Aorta (tissue), 5 donors: ENCODE measurements at places on chromosomes 12 and 14. TPM values are rescaled to one million over a fixed set of nuclear protein-coding genes. Genes with fewer than 3 reads are reported as not detected.

The ARHGAP9 gene
- total RNA-seq = 16.2 TPM

DNA sequence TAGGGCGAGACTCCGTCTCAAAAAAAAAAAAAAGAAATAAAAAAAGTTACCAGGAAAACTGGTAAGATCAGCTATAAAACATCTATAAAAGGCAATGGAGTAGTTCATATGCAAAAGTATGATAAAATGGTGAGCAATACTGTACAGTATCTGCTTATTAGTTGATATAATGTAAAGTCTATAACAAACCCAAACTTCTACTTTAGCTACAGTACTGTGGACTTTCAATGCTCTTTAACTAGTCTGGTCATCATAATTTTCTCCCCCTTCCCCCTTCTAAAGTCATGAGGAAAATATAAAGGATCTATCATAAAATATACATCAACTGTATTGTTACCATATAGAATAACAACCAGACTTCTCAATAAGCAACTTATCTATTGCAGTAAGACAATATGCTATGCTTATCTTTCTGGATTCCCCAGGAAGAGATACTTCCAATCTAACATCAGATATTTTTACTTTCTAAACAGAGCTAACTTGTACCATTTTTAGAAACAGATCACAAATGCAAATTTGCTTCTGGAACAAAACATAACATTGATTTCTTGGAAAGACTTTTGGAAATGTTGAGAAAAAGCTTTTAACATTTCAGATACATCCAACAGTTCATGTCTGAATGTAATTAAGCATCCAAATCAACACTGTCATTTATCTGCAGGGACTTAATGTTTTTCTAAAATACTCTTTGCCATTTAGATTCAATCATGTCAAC is 43.8 kb downstream of the MDM2 start:
- no peak for DNase-seq

DNA sequence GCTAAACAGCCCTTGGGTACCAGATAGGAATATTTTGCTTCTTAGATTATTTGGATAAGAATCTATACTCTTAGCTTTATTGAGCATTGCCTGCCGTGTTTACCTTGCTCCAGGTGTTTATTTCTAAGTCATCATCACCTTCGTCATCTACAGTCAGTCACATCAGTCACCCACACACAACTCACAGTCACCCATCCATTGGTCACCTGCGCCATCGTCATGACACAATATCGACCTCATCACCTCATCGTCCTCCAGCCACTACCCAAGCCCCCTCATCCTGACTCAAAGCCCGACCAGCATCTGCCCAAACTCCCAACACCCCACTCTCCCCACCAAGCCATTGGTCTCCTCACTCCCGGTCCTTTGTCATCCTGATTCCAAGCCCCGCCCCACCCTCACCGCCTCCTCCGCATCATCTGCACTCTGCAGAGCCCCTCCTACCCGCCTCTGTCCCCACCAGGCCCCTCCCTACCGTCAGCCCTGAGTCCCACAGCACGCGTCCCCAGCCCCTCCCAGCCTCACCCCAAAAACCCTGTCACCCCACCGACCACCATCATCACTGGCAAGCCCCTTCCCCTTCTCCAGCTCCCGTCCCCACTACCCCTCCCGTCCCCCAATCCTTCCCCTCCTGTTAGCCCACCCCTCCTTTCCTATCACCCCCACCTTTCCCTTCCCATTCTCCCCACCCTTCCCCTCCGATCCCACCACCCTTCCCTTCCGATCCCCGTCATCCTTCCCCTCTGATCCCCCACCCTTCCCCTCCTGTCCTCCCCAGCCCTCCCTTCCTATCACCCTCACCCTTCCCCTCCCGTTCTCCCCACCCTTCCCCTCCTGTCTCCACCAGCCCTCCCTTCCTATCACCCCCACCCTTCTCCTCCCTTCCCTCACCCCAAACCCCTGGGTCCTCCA is 9.8 kb downstream of the DLK1 start:
- peak; percentile 27 for DNase-seq

DNA sequence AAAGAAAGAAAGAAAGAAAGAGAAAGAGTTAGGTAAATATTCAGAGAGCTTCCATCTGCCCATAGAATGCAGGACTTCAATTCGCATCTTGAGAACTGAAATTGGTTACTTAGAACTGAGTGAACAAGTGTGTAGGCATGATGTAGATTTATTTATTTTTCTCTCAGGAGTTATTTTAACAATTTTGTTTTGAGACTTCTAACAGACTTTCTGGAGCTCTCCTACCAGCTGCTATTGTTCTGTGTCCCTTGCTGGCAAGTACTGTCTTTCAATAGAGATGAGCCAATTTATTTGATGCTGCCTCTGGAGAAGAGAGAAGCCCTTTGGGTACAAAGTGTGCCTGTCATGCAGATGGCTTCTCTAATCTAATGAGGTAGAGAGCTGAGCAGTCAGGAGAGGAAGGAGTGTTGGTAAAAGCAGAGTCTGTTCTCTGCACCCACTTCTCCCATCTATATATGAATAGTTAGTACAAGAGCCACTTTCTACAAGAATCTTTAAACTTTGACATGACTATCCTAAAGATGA is 67.0 kb downstream of the SYT1 start:
- no peak for DNase-seq

The GLIPR1L1 gene
- total RNA-seq = not detected

DNA sequence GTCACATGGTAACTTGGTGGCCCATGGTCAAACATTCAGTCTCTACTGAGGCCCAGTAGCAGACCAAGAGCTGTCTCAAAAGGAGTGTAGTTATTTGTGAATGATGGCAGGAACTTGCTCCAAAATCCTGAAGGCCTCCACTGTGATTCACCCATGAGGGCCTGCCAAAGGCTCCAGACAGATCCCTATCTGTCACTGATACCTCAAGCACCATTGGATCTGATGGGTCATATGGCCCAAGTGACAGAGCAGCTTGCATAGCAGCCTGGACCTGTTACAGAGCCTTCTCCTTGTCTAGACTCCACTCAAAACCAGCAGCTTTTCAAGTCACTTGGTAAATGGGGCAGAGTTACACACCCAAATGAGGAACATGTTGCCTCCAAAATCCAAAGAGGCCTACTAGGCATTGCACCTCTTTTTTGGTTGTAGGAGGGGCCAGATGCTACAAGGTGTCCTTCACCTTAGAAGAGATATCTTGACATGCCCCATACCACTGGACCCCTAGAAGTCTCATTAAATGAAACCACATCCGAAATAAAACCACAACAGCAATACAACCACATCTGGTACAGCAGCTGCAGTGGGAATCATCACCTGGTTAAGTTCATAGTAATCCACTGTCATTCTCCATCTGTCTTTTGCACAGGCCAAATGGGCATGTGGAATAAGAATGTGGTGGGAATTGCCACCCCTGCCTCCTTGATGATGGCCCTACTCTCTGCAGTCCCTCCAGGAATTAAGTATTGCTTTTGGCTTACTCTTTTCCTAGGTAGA is 150.4 kb upstream of the MAX start:
- no peak for DNase-seq

DNA sequence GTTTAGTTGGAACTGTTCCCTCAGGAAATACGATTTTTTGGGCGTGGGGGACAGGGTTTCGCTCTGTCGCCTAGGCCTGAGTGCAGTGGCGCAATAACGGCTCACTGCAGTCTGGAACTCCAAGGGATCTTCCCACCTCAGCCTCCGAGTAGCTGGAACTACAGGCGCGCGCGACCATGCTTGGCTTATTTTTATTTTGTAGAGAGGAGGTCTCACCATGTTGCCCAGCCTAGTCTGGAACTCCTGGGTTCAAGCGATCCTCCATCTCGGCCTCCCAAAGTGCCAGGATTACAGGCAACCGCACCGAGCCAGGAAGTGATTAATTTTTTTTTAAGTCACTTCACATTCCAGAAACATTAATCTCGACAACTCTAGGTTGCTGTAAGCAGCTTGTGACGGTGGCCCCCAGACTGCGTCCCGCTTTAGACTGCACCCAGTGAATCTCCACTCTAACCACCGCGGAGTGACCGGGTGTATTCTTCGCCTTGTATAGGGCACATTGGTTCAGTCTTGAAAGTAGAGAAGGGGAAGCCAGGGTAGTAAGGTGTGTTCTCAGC is 830 bp upstream of the MIS18BP1 start:
- peak; percentile 58 for DNase-seq

DNA sequence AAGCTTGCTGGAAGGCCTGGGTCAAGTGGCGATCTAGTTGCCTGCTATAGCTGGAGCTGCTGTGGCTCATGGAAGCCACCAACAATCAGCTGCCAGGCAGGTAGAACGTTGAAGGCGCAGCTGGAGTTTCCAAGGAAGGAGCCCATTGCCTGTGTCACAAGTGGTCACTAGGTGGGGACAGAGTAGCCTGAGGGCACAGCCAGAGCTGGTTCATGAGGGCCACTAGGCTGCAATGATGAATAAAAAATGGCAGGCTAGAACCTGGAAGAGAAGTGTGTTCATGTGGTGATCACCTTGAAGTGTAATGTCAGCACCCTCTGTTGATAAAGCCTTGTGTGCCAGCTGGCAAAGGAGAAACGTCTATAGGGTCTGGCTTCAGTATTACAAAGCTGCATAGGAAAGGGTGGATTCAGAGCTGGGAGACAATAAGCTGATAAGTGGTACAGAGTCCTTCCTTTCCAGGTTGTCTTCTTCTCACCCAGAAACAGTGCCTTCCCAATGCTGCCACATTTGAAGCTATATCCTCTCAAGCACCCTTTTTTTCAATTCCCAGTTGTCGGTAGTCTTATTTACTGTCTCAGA is 165.8 kb downstream of the EMP1 start:
- DNase-seq = peak; percentile 79

- no peak for DNase-seq
Measured at GRCh38 chr12:62279058-62279457, 18.9 kb downstream of the USP15 start.

DNA sequence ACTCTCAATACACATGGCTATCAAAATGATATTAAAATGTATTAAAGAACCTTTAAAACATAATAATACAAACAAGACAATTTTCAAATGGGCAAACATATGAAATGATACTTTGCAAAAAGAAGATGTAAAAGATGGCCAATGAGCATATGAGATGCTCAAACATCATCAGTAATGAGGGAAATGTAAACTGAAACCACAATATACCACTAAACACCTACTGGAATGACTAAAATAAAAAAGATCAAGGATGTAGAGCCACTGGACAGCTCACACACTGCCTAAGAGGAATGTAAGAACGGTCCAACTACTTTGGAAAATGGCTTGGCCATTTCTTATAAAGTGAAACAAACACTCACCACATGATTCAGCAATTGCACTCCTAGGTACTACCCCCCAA is 97.2 kb upstream of the BBS10 start:
- DNase-seq = no peak

DNA sequence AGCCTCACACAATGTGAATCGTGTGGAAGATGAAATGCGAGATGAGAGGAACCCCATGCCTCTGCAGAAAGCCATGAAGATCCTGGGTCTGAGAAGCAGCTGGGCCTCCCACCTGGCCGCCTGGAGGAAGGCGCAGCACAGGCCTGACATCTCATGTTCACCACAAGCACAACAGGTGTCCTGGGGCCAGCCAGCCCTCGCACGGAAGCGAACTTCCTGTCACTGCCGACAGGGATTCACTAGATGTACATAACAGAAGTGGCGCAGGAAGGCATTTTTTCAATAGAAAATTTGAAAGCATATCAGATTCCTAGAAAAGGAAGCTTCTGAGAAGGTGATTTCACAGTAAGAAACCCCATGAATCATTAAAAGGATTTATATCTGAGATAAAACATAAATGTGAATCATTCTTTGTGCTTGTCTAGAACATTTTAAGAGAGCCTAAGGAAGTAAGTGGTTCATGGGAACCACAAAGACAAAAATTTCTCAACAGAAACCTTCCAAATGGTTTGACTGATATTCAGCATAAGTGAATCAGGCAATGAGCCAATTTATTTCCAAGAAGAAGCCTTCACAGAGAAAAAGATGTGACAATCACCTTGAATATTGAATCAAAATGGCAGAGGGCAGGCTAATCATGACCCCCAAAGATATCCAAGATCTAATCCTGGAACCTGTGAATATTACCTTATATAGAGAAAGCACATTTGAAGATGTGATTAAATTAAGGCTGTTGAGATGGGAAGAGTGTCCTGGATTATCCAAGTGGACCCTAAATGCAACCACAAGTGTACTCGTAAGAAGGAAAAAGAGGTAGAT is 311.9 kb downstream of the DUSP6 start:
- DNase-seq = peak; percentile 73

The CLECL1 gene
- 2.1 TPM for total RNA-seq

- DNase-seq = peak; percentile 85
Measured at GRCh38 chr12:12723681-12724420, 6.7 kb downstream of the CDKN1B start.

GRCh38 chr14:84435820-84436324 is 1094.1 kb upstream of the FLRT2 start:
- DNase-seq = no peak

The GRIP1 gene
- 3.4 TPM for total RNA-seq

GRCh38 chr12:64938179-64938578 is 113.7 kb downstream of the TBC1D30 start:
- DNase-seq = no peak

The GPR68 gene
- 0.84 TPM for total RNA-seq

GRCh38 chr12:91743280-91743679 is 402.4 kb downstream of the BTG1 start:
- no peak for DNase-seq

The ARHGEF40 gene
- total RNA-seq = 40.5 TPM

The SAV1 gene
- 56.8 TPM for total RNA-seq

DNA sequence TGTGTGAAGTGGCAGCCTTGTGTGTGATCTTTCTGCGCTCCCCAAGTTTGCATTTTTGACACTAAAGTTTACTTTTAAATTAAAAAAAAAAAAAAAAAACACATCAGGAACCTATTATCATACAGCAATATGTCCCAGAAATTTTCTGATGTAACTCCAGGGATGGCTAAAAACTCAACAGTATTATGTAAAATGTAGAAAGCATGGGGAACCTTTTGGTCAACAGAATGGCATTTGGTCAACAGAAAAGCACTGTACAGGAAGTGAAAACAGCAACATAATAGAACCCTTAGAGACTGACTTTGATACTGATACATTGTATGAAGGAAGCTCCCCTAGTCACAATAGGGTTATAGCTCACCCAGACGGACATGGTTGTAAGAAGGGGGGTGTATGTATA is 224.3 kb downstream of the ITPR2 start:
- DNase-seq = no peak

- no peak for DNase-seq
Measured at GRCh38 chr14:95267306-95267705, 52.4 kb downstream of the CLMN start.

The FOXA1 gene
- total RNA-seq = not detected

- DNase-seq = no peak
Measured at GRCh38 chr12:870378-870777, 79.1 kb downstream of the RAD52 start.

- DNase-seq = no peak
Measured at GRCh38 chr12:69330475-69331473, 17.4 kb upstream of the LYZ start.

The SIX6 gene
- total RNA-seq = not detected

The TAS2R8 gene
- total RNA-seq = not detected
